ENCODE measurements at places on chromosomes 12 and 14.

DNA sequence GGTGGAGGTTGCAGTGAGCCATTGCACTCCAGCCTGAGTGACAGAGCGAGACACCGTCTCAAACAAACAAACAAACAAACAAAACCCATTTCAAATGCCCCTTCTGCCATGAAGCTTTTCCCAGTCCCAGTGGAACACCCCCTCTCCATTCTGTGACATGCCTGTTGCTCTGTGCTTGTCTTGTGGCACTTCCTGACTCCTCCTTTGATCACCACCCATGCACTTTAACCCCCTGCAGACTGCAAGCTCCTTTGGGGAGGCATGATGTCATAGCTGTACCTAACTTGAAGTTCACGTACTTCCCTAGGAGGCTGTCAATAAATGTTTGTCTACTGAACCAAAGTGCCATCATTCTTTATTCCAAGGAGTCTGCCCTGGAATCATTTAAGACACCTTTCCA, 64.7 kb downstream of the TMCC3 start:
- no peak for DNase-seq

DNA sequence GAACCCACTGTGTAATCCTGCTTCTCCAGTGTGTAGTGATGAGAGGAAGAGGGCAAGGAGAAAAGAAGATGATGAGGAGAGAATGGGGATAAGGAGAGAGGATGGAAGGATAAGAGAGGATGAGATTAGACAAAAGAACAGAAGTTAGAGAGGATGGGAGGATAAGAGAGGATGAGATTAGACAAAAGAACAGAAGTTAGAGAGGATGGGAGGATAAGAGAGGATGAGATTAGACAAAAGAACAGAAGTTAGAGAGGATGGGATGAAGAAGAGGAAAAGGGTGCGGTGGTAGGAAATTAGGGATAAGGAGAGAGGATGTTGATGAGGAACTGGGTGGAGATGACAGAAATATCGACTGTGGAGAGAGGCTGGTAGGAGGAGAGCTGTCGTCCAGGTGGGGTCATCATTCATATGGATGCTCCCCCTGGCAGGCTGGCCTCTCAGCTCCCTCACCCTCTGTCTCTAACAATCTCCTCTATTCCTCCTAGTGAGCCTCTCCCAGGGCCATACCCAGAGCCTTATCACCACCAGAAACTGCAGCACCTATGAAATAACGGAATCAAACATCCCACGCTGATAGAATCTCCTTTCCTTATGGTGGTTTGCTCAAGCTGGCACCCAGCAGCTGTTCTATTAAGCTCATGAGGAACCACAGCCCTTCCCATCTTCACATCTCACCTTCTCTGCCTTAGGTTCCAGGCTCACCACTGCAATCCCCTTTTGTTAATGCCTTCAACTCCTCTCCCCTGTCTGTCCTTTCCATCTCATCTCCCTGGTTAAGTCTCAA, 6.0 kb upstream of the CIROP start:
- no peak for DNase-seq

DNA sequence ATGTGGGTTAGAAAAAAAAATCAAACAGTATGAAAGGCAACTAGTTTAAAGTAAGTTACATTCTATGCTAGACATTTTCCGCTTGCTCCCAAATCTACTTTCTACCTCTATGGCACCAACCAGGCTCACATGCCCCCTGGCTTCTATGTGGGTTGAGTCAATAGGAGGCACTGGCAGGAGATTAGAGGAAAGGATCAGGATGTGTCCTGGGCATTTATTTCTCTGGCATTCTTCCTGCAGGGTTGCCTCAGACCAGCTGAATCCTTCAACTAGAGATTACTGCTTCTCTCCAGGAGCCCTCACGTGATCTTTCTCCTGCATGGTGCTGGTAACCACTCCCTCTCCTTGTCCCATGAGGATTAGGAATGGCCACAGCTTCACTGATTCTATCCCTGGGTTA, 14.9 kb upstream of the CCDC60 start:
- no peak for DNase-seq

DNA sequence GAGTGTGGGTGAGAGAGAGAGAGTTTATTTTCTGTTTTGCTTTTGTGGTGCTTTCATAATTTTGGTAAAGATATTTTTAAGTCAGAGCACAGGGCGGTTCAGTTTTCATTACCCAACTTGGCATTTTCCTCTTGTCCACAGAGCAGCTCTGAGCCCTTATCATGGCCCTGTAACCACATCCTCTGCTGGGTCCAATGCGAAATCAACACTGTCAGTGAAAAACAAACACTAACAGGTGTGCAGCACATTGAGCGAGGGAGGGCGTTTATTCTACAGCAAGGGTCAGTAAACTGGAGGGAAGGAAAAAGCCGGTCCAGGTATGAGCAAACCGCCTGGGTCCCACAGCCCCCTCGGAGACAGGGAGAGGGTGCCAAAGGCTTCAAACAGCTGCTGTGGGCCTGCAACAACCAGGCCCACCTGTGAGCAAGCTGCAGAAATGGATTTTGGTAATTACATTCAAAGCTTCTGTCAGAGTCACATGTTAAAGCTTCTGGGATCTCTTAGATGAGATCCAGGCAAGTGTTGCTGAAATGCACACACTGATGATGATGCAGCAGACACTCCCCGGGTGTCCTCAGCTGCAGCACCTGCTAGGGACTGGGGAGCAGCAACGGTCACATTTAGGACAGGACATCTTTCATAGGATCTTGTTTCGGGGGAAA, 132.7 kb upstream of the DYRK2 start:
- peak; percentile 93 for DNase-seq

DNA sequence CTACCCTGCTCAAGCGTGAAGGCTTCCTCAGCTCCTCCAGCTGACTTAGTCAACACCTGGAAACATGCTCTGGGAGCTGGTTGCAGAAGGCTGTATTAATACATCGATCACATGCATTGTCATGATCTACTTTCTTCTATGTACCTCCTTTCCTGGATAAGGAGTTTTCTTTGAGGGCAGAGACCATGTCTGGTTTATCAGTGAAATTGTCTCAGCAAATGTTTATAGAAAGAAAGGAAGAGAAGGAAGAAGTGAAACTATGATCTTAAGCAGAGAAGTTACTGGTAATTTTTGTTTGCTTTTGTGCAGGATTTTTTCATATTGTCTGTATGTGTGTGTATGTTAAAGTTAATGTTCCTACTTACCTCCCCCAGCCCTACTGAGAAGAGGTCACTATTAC, 4.5 kb downstream of the DYRK4 start:
- DNase-seq, result no peak

DNA sequence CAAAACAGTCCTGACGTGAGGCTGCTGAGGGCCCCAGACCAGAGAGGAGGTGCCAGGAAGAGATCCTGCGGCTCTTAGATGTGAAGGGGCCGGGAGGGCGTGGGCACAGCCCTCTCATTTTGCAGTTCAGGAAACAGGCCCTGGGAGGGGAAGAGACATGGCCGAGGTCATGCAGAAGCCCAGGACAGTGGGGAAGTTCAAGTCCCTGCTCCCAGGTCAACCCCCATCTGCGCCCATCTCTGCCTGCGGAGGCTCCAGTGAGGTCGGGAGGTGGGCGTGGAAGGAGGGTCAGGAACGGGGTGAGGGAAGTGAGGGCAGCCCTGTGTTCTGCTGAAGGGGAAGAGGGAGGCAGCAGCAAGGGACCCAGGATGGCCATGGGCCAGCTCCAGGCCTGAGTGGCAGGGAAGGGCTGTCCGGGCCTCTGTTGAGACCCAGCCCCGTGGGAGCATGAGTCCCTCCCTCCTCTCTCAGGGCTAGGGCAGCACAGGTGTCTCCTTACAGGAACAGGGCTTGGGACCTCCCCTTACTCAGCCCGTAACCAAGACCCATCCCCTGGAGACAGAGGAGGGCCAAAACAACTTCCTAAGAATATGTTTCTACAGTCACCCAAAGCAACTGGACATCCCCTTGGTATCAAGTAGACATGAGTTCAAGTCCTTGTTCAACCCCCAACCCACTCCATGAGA, 90.8 kb downstream of the LGMN start:
- DNase-seq, result no peak

- no peak for DNase-seq
Observed at GRCh38 chr12:7122811-7123769, 5.6 kb downstream of the RBP5 start.
